ENCODE measurements at places on chromosomes 7 and 10.

- no peak for DNase-seq
Observed at GRCh38 chr7:155863721-155864151, 51.5 kb upstream of the SHH start.

DNA sequence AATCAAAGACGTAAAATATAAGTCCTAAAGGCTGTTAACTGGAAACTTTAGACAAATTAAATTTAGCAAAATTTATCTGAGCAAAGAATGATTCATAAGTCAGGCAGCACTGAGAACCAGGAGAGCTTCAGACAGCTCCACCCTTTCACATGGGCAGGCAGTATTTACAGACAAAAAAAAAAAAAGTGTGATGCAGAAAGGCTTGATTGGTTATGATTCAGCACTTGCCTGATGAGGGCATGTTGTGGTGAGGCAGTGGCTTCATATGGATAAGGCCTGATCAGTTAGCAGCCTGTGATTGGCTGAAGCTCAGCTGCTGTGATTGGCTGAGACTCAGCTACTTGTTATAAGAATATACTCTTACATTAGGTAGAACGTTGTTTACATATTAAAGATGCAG, 495.4 kb upstream of the POM121L12 start:
- no peak for DNase-seq

- DNase-seq = no peak
Observed at GRCh38 chr7:133820584-133820983, 306.6 kb upstream of the LRGUK start.

DNA sequence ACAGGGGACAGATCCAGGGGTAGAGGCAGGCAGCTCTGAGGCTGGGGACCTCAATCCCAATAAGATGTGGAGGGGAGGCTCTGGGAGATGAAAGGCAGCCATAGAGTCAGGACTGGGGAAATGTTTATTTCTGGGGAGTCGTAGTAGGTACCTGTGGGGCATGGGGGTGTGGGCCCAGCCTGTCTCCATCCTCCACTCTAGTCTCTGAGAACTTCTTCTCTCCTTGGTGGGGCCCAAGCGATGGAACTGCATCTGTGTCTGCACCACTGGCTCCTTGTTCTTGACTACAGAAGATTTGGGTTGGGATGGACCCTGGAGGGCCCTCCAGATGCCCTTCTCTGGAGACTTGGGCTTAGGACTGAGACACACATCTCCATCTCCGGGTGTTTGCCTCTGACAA, 953.9 kb upstream of the ZNF722 start:
- DNase-seq = no peak

GRCh38 chr7:100867776-100868485, 744 bp downstream of the TRIP6 start:
- no peak for DNase-seq

DNA sequence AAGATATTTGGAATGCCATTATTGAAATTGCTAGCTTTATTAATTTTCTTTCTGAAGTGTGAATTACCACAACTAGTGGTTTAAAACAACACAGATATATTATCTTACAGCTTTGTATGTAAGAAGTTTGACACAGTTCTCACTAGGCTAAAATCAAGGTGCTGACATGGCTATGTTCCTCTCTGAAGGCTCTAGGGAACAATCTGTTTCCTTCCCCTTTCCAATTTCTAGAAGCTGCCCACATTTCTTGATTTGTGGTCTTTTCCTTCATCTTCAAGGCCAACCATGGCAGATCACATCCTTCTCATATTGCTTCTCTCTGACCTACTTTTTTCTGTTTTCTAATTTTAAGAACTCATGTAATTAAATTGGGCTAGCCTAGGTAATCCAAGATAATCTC, 43.3 kb upstream of the SLC26A3 start:
- no peak for DNase-seq

DNA sequence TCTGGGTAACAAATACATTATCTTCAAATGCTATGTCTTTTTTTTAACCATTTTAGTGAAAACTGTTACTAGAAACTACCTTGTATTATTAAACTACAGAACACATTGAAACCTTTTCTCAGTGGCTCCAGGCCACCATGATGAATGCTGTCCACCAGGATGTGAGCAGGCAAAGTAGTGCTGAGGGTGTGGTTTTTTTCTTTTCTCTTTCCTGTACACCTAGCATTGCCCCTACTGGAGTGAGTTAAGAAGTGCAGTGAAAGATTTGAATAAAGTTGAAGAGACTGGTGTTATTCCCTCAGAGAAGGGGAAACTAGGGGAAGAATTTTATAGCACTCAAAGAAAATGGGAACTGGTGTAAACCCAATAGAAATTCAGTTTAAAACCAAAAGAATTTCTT, 120.0 kb upstream of the SAMD8 start:
- no peak for DNase-seq

DNA sequence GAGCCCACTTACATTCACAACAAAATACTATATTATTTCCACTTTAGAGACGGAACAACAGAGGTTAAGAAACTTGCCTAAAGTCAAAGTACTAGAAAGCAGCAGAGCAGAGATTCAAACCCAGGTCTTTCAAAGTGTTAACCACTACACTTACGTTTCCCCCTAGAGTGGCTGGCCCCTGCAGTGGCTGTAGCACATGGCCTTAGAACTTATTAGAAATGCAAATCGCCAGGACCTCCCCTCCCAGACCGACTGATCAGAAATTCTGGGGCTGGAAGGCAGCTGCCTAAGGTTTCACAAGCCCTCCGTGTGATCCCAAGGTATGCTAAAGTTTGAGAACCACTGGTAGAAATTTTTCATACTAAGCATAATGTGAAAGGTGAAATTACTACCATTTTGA, 8.1 kb downstream of the MPP7 start:
- no peak for DNase-seq

Measured in suppressor macrophage treated with lipopolysaccharide for 4 hours (primary cell).